ENCODE measurements at places on chromosomes 1 and 21.

GRCh38 chr1:99171184-99171813, 93.0 kb upstream of the PLPPR4 start:
- no peak for DNase-seq

DNA sequence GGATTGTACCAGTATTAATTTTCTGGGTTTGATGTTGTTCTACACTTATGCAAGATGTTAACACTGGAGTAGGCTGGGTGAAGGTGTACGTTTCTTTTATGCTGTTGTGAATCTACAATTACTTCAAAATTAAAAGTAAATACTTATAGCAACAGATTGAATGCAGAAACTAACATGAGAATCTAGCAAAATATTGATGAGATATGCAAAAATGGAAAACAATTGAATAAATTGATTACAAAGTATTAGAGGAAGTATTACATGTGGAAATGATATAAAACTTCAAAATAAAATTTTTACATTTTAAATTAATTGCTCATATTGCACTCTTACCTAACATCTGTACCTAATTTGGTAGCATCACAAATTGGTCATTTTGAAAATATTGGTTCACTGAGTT, 5.7 kb upstream of the SPRR3 start:
- no peak for DNase-seq

DNA sequence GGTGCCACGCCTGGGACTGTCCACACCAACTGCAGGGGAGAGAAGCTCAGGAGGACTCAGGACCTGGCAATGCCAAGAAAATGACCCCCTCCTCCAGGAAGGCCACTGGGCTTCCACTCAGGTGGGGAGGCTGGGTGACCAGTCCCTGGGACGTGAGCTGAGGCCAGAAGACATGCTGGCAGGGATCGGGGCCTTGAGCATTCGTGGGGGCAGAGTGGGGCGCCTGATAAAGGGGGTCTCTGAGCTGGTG, 15.3 kb upstream of the COL6A2 start:
- no peak for DNase-seq

DNA sequence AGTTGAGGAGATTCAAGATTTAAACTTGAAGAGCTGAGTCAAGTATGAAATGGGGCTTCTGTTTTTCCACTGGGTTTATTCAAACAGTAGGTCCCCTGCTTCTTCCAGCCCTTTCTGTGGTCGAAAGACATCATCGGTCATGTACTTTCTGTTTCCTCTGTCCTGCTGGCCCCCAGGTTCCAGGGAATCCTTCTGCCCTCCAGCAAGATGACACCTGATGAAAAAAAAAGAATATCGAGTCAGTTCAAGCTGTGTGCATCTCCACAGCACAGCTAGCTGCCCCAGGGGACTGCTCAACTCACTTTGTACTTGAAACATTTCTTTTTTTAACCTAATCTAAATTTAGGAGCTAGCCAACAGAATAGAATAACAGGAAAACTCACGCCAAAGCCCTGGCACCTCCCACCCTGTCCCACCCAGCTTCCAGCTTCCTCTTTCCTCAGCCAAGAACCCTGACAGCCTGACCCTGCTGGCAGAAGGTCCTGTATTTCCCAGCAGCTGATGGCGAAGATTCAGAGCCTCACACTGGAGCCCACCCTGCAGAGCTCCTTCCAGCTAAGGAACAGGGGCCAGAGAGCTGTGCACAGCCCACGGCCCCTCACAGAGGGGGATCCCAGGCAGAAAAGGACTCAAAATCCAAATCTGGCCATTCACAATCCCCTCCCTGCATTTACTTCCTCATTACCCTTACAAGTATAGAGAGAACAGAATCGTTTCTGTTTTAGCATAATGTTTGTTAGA, 176.5 kb downstream of the PSMG1 start:
- DNase-seq: no peak

DNA sequence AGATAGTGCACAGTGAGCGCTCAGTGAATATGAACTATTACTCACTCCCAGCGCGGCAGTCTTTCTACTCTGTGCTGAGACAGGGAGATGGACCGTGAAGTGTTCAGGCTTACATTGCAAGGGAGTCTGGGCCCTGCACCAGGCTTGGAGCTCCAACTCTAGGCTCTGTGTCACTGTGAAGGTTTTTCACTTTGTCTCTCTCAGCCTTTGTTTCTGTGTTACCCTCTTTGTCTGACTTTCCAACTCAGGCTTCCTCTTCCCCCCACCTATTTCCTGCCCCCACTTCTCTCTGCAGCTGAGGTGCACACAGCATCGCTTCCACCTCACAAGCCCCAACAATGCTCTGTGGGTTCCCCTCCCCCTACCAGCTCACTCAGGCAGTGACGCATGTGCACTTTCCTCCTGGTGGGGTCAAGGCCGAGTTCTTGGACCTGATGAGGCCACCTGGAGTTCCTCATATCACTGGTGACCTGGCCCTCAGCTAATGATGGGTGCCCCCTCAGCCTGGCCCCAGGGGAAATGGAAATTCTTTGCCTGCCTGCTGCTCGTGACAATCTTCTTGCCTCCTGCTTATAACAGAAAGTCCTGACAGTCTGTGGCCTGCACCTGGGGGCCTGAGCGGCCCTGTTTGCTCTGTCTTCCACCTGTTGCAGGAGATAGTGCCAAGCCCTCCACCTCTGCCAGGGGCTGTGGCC, 1.1 kb upstream of the LCK start:
- no peak for DNase-seq

GRCh38 chr1:246769306-246769705, 45.1 kb downstream of the SCCPDH start:
- peak; percentile 96 for DNase-seq

GRCh38 chr1:60813071-60813470, 269.3 kb upstream of the NFIA start:
- DNase-seq: peak; percentile 7

DNA sequence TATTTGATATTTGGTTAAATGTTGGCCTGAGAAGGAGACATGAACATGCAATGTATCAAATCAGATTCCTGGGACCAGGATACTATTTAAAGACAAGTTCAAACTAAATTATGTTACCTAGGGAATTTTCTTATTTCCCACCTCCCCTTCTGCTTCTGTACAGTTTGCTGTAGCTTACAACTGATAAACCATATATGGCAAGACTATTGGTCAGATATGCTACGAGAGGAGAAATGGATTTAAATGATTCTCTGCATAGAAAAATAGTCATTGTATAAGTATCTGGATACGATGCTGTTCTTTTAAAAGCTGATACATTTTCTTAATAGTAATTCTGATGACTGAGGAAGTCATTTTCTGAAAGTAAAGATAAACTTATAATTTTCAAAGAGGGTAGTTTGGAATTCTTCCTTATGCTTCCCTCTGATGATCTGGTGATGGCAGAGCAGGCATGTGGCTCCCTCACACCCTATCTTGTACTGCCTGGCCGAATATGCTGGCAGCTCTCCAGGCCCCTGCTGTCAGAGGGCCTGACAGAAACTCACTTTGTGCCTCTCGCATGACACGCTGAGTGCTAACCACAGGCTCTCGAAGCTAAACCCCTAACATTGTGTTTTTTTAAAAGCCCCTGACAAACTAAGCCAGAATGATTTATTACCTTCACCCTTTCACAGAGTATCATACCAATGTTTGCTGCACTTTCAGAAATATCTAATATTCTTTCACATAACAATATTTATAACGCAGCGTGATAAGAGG, 19.4 kb downstream of the RRP15 start:
- no peak for DNase-seq

GRCh38 chr1:232876506-232877364, 71.5 kb downstream of the MAP10 start:
- DNase-seq: no peak

DNA sequence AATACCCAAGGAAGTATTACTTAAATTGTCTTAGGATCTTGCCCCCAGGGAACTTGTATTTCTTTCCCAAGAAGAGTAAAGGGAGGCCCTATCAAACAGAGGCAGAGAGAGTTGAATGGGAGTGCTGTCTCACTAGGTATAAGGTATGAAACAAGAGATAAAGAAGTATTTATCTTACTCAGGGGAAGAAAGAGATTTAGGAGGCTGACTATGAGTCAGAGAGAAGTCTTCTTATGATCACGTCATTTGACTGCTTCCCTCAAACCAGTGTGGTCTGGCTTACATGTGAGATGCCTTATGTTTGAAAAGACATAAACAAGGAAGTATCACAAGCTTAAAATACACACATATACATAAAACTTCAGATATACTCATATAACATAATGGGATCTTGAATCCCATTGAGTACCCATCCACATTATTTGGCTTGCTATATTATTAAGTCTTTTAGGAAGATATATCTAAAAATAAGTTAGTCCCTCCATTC, 29.6 kb downstream of the DUSP10 start:
- DNase-seq: no peak

DNA sequence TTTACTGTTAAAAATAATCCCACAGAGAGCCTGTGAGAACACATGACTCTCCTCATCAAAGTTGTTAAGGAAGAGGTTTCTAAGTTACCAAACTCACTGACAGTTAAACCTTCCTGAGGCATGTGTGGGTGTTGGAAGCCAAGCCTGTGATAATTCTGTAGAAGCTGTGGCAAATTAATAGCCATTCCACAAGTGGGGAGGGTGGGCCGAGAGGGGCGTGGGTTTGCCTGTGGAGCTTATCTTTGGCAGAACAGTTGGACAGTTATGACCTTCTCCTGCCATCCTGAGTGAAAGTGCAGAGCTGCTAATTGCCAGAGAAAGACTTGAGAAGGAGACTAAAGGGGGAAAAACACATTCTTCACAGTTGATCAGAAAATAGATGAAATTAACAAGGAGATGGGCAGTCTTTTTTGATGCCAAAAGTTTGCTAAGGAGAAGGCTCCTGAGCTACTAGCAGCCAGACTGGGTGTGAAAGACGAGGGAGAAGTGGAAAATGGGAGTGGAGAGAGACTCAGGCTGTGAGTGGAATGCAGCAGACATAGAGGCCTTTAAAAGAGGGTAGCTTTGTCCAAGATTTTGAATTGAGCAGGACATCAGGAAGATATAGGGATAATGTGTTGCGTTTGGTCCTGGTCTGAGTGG, 1.6 kb upstream of the PLA2G2C start:
- DNase-seq: no peak

GRCh38 chr1:24806588-24806987, 61.3 kb downstream of the CLIC4 start:
- no peak for DNase-seq

DNA sequence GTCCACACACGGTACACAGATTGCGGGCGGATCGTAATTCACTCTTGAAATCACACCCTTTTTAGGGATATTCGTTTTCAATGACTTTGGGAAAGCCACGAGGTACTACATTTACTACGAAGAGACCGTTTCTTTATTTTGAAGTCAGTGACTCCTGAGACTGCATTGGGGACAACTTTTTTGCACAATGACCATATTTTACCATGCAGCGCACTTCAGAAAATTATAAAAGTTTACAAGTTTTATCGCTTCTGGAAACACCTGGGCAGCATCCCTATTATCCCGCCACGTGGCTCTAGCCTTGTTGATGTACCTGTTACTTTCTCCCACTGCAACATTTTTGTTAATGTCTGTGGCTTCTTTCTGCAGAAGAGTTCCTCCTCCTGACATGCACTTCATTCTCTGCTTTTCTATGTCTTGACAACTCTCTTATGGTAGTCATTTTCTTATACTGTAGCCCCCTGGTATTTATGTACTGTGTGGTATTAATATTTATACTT, 1.3 kb upstream of the AKT3 start:
- no peak for DNase-seq

DNA sequence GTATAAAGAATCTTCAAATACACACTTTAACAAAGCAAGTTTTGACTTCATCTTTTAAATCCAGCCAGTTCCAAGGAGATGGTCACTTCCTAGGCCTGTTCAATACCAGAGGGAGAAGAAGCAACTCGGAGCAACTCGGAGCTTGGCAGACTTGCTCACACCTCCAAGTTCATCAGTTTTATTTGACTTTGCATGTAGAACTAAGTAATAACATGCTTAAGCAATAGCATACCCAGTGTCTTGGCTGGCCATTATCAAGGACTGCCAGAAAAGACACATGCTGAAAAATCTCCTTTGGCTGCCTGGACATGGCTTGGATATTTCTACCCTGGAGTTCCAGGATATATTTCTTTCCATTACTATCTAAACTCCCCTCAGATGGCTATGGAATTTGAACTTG, 52.6 kb downstream of the GNG12 start:
- DNase-seq: no peak

DNA sequence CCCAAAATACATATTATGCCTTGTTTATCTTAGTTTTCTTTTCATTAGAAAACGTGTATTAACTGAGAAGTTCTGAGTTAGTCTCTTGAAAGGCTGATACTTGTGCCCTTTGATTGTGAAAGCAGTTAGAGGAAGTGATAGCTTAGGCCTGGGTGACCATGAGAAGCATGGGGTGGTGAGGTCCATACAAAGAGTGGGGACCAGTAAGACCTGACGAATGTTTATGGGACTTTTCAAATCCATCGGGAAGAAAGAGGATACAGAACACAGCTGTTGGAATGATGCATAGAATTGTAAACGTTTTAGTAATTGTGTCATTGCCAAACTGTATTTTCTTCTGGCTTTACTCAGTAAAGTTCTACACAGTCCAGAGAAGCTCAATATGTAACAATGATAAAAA, 259.8 kb downstream of the LMO4 start:
- no peak for DNase-seq

- DNase-seq: no peak
These were observed 17.0 kb downstream of the GPR161 start for GRCh38 chr1:168119750-168120149.

GRCh38 chr1:24980836-24981630, 51.0 kb upstream of the RUNX3 start:
- no peak for DNase-seq

- DNase-seq: peak; percentile 36
These were observed 13.6 kb downstream of the NUP210L start for GRCh38 chr1:154141240-154141639.

DNA sequence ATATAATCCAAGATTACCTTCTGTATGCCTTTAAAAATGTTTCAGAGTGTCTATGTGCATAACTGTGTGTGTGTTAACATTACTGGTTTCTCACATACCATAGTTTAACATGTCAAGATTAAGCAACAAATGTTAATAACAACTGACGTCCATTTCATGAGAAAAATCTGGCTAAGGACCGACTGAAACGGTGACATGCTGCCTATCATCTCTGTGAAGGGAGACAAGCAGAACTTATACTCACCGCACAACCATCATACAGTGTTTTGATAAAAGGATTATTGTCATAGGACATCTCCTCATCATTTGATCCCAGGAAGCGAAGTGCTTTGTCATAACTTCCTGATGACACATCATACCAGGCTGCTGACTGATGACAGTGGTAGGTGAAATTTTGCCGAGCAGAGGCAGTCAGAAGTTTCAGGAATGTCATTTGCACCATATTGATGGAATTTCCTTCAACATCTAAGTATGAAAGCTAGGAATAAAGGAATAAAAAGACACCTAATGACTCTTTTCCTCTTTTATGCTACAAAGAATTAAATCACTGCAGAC, 228.8 kb downstream of the COL11A1 start:
- peak; percentile 59 for DNase-seq

DNA sequence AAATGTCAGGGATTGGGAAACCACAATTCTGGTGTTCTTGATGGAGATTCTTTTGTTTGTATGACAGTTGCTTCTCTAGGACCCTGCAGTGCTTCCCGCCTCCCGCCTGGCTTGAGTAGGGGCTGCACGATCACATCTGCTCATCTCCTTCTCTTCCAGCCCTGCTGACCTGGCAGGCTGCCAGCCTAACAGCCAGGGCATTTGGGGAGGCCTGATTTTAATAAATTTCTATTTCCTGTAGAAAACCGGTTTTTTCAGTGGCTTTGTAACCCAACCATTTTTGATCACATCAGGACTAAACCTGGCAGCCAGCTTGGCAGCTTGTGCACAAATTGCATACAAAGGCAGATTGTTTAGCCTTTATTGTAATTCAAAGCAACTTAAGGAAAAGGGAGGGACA, 78.9 kb downstream of the UBE2U start:
- DNase-seq: no peak
